ENCODE measurements at places on chromosomes 4 and X.

DNA sequence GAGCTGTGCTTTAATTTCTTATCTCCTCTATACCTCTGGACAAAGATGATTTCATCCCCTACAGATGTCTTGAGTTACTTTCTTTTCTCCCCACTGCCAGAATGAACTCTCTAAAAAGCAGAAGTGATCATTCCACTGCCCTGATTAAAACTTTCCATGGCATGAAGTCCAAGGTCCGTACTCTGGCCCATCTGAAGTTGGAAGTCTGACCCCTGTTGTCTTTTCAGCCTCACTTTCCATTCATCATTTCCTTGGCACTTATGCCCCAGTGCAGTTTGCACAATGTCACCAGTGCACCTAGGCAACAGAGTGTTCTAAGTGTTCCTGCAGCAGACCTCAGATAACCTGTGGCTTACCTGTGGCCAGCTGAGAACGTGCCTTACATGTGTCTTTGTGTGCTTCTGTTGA is 242.4 kb downstream of the FRAS1 start:
- DNase-seq, result no peak

GRCh38 chr4:26127851-26128337 is 192.9 kb upstream of the RBPJ start:
- no peak for DNase-seq

DNA sequence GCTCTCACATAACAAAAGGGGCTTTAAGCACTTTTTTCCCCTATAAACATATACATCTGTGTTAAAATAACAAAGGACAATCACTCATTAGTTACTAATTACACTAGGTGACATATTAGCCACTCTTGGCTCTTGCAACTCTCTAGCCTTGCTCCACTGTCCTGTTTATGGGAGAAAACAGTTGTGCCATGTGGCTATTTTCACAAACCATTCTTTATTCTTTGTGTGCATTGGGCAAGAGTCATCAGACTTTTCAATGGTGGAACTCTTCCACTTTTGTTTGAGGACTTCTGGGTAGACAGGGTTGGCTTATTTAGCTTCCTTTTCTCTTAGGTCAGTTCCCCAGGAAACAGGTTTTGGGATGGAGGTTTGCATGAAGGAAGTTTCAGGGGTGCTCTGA is 16.0 kb upstream of the FAM149A start:
- no peak for DNase-seq

DNA sequence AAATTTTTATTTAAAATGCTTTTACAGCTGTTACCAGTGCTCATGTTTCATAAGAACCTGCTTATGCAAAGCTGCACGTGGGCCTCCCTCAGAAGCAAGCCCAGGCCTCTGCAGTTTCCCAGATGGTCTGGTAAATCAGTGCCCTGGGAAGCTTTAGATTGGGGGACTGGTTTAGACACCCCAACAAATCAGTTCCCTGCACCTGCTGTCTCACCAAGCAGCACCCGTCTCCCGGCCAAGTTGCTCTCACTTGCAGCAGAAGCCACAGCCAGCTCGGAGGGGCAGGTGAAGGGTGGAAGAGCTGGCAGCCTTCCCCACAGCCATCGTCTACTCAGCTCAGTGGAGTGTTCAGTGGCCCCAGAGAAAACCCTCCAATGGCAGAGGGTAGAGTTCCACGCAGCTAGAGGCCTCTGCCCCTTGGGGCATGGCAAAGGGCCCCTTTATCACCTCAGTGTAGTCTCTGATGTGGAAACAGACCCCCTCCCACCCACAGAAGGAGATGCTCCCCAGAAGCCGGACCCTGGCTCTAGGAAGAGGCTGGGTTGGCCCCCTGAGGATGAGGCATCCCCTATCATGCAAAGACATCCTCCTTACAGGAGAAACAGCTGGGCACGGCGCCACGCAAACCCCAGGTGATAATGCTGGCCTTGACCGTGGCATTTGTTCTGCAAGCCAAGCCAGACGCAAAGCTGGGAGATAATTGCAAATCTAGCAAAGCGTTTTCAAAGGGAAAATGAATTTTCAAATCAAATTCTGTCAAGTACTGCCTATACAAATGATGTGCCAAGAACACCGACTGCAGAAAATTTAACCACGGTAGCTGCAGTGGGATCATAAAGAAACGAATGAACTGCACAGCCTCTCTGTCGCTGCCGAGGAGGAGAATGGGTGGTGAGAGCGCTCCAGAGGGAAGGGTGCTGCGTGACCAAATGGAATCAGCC is 51.9 kb downstream of the ZFYVE28 start:
- DNase-seq, result no peak

GRCh38 chr4:127416115-127416514 is 216.6 kb upstream of the INTU start:
- no peak for DNase-seq

- DNase-seq, result no peak
These were observed 107.9 kb upstream of the FAT1 start for GRCh38 chr4:186831574-186831973.

GRCh38 chr4:164212714-164213113 is 541.2 kb upstream of the SMIM31 start:
- DNase-seq, result no peak

DNA sequence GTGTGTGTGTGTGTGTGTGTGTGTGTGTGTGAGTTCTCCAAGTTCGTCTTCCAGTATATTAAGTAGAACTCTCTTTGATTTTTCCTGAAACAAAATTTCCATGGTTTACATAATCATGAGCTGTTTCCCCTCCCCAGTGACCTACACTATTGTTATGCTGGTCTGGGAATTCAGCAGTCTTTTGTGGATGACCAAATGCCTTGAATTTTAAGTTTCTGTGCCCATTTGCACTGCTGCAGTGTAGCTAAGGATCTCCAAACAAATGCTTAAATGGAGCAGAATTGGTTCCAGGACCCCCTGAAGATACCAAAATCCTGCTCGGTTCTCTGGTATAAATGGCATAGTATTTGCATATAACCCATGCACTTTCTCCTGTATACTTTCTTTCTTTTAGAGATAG is 77.2 kb upstream of the SLC34A2 start:
- no peak for DNase-seq

GRCh38 chrX:56797574-56798338 is 68.7 kb downstream of the NBDY start:
- DNase-seq, result no peak

- DNase-seq, result no peak
These were observed 200.4 kb upstream of the GYPA start for GRCh38 chr4:144340931-144341330.

DNA sequence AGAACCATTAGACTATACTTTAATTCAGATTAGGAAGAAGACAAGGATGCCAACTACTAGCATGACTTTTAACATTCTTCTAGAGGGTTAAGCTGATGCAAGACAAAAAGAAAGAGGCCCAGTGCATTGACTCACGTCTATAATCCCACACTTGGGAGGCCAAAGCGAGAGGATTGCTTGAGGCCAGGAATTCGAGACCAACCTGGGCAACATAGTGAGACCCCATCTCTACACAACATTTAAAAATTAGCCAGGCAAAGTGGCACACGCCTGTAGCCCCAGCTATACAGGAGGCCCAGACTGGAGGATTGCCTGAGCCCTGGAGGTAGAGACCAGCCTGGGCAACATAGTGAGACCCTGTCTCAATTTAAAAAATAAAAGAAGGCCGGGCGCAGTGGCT is 40.2 kb upstream of the HPRT1 start:
- no peak for DNase-seq

- DNase-seq, result no peak
These were observed 79.8 kb downstream of the HCCS start for GRCh38 chrX:11190745-11191510.

- DNase-seq, result no peak
These were observed 26.5 kb upstream of the MANBA start for GRCh38 chr4:102787096-102787881.

DNA sequence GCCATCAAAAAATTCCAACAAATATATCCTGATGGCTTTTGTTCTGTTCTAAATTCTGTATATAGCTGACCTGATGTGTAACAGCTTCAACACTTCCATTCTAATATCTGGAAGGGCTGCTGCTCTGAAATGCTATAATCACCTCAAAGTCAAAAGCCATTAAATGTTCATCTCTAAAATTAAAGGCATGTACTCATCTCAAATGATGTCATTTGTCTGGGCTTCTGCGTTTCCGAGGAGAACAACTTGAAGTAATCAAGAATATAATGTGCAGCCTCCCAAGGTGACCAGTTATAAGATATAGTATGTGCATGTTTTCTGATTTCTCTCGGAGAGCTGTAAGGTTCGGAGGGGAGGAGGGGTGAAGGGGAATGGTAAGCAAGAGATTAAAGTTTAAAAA is 237.6 kb downstream of the SCFD2 start:
- no peak for DNase-seq

- no peak for DNase-seq
These were observed 9.9 kb downstream of the CFAP99 start for GRCh38 chr4:2428496-2429213.

DNA sequence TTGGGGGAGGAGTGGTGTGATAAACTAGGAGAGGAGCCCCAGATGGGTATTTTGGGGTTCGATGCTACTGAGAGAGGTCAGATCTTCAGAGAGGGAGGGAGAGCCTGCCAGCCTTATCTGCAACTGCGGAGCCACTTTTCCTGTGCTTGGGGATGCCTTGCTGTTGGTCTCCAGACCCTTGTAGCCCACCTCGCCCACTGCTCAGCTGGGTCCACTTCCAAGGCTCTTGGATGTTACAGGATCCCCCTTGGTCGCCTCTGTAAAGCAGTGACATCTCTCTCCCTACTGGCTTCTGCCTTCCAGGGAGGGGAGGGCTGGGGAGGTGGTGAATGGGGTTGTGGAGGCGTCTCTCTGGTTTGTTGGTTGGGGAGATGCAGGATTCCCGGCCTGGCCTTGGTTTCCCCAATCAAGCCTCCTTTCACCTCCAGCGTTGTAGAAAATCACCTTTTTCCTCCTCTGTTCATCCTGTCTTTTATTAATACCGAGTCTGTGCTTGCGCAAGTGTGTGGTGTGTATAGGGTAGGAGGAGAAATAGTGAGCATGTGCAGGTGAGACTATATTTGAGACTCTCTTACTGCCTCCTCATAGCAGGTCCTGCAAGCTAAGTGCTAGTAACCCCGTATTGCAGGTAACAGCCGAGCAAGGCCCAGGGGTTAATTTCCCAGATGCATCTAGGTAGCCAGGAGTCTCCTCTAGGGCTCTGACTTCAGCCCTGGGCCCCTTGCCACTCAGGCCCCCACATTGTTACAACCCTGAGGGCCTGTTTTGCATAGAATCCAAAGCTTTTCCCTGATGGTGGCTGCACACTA is 337.4 kb downstream of the ARHGAP10 start:
- no peak for DNase-seq

DNA sequence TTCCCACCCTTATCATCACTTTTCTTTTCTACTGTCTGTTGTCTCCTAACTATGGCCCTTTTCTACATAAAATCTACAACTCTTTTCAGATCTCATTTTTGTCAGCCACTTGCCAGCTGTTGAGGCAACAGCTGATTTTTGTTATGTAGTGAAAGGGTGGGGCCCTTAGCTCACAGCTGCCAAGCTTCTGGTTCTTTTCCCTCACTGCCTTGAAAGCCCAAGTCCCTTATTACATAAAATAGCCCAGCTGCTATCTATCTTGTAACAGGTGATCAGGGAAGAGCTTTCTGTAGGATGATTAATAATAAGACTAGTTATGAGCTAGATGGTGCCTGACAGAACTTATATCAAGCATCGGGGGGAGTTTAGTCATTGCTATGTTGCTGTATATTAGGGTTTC is 45.9 kb downstream of the ADGRL3 start:
- no peak for DNase-seq

GRCh38 chr4:7198440-7199128 is 6.2 kb downstream of the SORCS2 start:
- no peak for DNase-seq

- DNase-seq, result no peak
These were observed 54.5 kb upstream of the GPR34 start for GRCh38 chrX:41634284-41634683.

DNA sequence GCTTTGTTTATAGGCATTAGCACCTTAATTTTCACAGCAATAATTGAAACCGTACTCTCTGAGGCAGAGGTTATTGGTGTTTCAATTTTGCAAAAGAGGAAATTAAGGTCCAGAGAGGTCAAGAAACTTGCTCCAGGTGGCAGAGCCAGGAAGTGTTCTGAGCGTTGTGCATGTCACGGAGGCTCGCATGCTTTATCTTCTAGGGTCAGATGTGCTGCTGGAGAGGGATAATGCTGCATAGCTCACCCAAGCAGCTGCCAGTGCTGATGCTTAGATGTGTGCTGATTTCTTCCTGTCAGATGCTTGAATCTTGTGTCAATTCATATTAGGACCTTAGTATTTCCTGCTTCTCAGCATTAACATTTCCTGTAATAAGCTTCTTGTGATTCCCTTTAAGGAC is 13.0 kb upstream of the FGF5 start:
- DNase-seq, result no peak

- no peak for DNase-seq
These were observed 153.4 kb downstream of the BMPR1B start for GRCh38 chr4:94911106-94911505.

GRCh38 chr4:139223682-139224317 is 46.8 kb upstream of the ELF2 start:
- no peak for DNase-seq

- DNase-seq, result no peak
These were observed 904.9 kb upstream of the EPHA5 start for GRCh38 chr4:66575008-66575696.

- no peak for DNase-seq
These were observed 219.7 kb upstream of the ETNPPL start for GRCh38 chr4:108982402-108983185.

DNA sequence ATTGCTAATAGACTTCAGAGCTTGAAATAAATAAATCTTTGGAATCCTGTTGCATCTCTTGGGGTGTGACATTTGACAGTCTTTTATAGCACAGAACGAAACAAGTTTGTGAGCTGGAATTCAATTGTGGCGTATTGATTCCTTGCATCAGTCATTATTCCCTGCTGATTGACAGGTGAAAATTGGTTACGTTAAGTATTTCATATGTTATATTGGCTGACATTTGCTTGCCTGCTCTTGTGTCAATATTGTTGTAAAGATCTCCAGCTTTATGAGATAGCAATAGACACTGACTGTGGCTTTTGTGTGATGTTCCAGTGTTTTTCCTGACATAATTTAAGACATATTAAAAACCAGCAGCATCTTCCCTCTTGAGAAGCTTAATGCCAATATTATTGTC is 644.4 kb upstream of the FAM241A start:
- DNase-seq, result no peak

DNA sequence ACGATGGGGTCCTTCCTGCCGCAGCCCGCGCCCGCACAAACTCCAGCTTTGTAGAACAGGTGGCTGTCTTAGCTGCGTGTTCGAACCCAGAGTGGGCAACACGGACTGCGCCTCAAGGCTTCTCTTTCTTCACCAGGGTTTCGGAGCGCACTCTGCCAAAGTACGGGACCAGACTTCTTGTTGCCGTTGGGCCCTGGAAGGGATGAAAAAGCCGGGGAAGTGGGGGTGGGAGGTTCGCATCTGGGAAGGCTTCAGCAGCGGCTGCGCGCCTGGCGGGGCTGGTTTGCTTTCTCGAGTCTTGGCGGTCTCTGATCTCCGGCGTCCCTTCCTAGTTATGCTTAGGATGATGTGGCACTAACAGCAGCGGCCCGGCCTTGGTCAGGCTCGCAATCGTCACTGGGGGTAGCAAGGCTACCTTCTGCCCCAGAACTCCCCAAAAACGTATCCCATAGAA is 673 bp downstream of the PARM1 start:
- DNase-seq, result no peak

GRCh38 chrX:69995362-69996112 is 54.2 kb downstream of the AWAT2 start:
- no peak for DNase-seq

Measured in CD4-positive, alpha-beta T cell treated with Interleukin-17A for 1 hour (primary cell).